ENCODE measurements at places on chromosomes 7 and 10. TPM values are rescaled to one million over a fixed set of nuclear protein-coding genes. Genes with fewer than 3 reads are reported as not detected.

Gene ATG9B
- 3.9 TPM for total RNA-seq

Gene GARIN1A
- total RNA-seq = 0.92 TPM

Gene ZNF804B
- total RNA-seq = 8.3 TPM

Gene CNOT4
- 25.4 TPM for total RNA-seq

Gene TMEM139
- total RNA-seq = 0.46 TPM

Gene RGR
- total RNA-seq = 1.6 TPM
